Amniotic stem cell (primary cell): ENCODE measurements at places on chromosomes 2 and 18.

- DNase-seq: no peak
These were observed 1241.1 kb upstream of the LRRTM1 start for GRCh38 chr2:81545626-81546025.

GRCh38 chr2:187299122-187299906 is 148.7 kb downstream of the CALCRL start:
- DNase-seq: no peak

DNA sequence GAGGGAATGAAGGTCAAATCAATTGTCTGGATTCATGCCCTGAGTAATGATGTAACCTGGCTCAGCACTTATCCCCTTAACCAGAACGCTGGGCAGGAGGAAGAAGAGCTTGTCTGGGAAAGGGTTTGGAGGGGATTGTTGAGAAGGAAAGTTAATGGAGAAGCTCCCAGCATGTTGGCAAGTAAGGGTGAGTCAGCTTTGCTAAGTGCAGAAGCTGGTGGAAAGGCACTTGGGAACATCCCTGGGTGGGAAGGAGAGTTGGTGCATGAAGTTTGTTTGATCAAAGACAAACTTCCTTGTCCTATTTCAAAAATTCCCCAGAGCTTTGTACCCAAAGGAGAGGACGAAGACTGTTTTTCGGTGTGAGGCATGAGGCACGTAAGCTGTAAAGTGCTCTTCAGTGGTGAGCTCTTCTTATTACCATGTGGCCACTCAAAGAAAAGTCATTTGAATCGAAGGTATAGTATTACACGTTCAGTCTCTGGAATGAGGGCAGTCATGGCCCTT is 17.6 kb upstream of the DAW1 start:
- DNase-seq: no peak

- DNase-seq: no peak
These were observed 34.9 kb downstream of the SPATS2L start for GRCh38 chr2:200341376-200341775.

DNA sequence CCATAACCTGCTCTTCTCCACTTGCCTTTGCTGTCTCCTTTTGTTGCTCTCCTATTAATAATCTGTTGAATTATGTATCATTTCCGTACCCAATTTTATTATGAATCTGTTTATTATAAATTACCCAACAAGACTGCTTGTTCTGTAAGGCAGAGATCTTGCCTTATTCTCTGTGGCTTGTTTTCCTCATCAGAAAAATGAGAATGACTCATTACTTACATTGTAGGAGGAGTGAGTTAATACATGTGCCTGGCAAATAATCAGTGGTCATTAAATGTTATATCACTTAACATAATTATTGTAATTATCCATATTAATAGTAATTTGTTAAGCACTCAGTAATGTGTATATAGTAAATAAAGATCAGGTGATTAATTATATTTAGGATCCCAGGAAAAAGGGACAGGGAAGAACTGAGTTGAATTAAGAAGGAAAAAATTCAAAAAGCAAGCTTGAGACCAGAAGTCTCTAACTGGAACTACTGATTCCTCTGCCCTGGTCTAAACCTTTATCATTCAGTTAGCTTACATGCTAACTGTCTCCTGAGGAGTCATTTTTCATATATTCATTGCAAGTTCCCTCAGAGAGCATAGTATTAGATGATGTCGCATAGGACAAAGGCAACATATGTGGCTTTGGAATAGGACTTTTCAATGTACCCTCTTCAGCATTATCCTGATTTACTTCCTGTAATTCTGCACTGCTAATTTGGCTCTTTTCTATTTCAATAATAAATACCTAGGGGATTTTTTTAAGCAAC is 335.7 kb downstream of the GALNT13 start:
- no peak for DNase-seq

DNA sequence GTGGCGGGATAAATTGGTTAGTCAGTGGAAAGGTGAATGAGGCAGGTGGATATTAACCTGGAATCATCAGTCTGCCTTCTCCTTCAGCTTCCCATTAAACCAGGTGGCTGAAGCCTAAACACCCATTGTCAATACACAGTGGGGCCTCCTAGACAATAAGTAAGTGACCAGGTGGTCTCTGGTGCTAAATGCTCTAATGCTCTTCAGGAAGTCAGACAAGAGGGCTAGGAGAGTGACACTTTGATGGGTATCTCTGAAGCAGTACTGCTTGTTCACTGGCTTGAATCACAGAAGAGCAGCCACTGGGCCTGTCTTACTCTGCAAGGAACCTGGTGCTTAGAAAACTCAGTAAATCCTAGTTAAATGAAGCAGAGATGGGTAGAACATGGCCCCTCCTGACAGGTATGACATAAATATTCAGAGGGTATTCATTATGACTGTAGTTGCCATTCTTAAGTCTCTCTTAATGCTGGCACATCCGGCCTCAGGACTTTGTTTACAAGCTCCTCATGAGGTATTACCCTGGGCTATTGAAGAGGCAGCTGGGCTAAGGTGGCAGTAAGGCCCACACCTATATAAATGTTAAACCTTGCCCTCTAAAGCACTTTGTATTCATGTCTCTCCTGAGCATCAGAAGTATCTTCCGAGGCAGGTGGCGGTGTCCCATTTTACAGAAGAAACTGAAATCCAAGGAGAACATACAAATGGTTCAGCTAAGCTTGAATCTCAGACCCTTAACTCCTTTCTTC is 104.9 kb downstream of the NCK2 start:
- DNase-seq: no peak

DNA sequence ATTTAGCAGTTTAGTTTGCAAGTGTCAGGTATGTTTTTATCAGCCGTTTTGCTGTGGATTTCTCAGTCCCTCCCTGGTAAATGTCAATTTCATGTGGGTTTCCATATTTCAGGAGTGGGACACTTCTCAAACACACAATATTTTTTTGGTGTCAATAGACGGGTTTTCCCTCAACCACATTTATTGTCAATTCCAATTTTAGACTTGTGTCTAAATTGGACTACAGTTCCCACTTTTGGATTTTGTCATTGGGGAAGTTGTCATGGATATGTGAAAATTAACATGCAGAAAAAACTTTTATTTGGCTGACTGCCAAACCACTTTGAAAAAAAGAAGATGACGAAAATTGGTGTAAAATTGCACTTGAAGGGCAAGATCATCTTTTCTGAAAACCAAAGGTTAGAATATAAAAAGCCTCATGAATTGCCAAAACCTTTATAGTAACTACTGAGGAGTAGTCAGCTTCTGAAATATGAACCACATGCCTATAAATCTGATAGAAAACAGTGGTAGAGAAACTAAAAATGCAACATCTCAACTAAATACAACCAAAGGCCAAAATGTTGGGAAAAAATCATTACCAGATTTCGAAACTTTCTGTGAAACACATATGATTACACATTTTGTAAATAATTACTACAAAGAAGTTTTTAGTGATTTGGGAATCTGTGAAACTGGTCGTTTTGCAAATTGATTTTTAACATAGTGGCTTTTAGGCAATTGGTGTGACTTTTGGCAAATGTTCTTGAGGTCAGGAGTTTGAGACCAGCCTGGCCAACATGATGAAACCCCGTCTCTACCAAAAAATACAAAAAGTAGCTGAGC is 106.4 kb downstream of the BCL2L11 start:
- DNase-seq: no peak

- DNase-seq: no peak
These were observed 270.7 kb upstream of the THUMPD2 start for GRCh38 chr2:40049781-40050180.

DNA sequence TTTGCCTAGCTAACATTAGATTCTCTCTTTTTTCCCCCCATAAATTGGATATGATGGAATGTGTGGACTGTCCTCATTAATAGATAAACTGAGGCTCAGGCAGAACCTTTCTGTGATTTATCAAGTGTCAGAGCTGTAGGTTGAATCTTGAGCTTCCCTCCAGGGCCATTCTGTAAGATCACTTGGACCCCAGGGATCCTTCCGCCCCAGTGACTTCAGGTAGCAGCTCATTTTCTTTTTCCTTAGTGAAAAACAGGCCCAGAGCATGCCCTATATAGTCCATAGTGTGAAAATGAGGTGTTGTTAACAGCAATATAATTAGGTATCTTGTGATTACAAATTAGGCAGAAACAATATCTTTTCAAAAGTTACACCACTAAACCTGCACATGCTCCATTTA is 269.7 kb downstream of the ZNF385B start:
- no peak for DNase-seq

GRCh38 chr18:35073186-35074105 is 32.2 kb downstream of the MAPRE2 start:
- DNase-seq: no peak

- DNase-seq: no peak
These were observed 24.6 kb upstream of the CREB1 start for GRCh38 chr2:207505171-207505570.

DNA sequence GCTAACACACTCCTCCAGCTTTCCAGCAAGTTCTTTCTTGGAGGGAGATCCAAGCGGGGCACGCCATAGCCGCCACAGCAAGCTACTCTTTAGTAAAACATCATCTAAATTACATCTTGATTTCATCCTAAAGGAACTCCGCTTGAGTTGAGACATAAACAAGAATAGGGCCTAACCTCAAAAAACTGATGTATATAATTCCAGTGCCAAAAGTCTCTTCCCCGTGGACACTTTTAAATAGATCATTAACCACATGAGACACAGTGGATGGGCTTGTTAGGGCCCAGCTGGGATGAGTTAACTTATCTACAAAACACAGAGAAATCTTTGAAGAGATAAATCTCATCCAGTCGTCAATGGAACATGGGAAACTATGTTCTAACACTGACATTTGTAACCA is 20.8 kb upstream of the MLPH start:
- no peak for DNase-seq

- no peak for DNase-seq
These were observed 76.2 kb downstream of the KIAA2012 start for GRCh38 chr2:202149155-202149762.

DNA sequence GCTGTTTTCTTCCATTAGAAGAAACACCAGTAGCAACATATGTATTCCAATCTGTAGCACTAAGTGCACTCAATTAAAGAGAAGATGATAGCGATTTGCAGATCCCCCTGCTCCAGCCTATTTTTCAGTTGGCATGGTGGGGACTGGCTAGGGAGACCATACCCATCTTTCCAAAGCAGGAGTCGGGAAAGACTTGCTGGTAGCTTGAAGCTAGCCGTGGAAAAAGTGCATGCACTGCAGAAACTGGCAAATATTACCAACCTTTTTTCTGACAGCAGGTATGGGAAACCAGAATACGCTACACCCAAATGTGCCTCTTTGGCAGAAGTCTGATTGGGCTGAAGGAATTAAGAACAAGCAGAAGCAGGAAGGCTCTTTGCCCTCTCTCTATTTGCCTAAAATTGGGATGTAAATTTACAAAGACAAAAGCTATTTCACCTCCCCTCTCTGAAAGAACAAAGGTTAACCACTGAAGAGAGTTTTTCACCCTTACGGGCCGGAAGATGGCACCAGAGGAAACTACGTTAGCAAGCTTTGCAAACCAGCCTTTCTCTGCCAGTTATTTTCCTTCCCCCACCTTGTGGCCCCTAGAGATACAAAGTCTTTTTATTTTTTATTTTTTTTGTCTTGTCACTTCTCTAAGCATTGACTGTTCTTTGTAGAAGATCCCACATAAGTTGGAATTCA is 273.1 kb downstream of the DLGAP1 start:
- DNase-seq: no peak

DNA sequence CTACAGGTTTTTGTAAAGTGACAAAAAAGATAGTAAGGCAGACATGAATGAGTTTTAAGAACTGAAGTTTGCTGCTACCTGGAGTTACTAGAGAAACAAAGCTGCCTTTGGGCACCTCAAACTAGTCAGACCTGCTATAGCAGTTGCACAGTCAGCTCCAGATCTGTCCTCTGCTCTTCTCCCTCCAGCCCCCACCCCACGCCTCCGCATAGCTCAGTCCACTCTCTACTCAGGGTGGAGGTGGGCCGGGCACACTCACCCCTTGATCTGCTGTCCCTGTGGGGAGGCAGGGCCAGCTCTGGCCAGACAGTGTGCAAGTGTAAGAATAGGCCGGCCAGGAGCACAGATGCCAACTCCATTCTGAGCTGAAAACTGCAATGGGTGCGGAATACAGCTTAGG is 4.1 kb downstream of the SERTAD2 start:
- DNase-seq: no peak

- DNase-seq: no peak
These were observed 77.1 kb upstream of the CHRNA1 start for GRCh38 chr2:174841350-174841749.

DNA sequence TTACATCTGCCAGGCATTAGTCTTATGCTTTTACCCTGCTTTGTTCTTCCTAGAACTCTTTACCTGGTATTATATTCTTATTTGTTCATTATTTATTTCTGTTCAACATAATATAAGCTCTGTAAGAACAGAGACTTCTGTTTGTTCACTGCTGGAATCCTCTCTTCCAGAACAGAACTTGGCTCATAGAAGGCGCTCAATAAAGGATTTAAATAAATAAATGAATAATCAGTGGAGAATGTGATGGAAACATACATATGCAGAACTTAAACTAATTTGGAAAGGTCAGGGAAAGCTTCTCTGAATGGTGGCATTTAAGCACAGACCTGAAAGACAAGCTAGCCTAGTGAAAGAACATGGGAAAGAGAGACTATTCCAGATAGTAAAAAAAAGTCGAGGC is 24.3 kb downstream of the NCKAP1 start:
- DNase-seq: no peak
